ENCODE measurements at places on chromosomes 5 and 9.

- no peak for DNase-seq
Measured at GRCh38 chr9:14993901-14994554, 83.8 kb upstream of the FREM1 start.

DNA sequence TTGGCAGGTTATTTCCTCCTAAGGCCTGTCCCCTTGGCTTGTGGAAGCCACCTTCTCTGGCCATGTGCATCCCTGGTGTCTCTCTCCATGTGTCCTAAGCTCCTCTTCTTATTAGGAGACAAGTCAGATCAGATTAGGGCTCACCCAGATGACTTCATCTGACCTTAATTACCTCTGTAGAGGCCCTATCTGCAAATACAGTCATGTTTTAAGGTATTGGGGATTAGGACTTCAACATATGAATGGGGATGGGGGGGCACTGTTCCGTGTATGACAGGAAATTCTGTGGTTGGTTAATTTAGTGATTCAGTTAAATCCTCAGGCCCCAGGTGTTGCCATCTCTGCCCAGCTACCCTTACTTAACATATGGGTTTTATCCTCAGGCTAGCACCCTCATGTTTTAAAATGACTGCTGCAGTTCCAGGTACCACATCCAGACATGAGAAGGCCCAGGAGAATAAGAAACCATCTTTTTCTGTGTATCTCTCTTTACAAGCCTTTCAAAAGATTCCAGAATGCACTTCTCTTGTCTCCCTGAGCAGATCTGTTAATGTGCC, 51.9 kb upstream of the RAI14 start:
- DNase-seq = no peak

DNA sequence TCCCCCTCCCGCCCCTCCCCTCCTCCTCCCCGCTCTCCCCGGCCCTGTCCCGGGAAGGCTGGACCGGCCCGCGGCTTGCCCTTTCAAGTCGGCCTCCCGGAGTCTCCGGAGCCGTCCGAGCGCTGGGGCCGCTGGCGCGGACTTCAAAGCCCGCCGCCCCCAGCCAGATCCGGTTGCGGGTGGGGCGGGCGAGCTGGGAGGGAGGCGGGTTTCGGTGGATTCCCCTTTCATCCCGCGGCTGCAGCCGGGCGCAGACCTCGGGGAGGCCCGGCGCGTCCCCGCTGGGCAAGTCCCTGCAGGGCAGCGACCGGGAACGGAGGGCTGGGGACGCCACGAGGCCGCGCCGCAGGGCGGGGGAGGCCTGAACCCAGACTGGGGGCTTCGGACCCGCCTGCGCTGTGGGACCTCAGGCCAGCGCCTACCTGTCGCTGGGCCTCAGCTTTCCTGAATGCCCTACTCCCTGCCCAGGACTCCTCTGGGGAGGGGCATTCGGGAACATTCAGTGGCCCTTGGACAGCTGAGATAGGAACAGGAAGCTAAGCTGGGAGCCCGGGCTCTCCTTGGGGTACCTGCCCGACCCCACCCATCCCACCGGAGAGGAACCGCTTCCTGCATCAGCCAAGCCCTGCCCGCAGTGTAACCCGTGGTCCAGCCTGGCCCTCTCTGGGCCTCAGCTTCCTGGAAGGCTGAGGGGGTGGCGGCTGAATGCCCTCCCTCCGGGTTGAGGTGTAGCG, 23.4 kb downstream of the C9orf50 start:
- DNase-seq = no peak

- no peak for DNase-seq
Measured at GRCh38 chr9:124840300-124840833, 12.9 kb upstream of the WDR38 start.

GRCh38 chr9:18606846-18607245, 132.9 kb downstream of the ADAMTSL1 start:
- DNase-seq = no peak

GRCh38 chr5:20020247-20020646, 32.2 kb upstream of the CDH18 start:
- no peak for DNase-seq

GRCh38 chr9:89036383-89036782, 45.1 kb downstream of the S1PR3 start:
- DNase-seq = no peak

DNA sequence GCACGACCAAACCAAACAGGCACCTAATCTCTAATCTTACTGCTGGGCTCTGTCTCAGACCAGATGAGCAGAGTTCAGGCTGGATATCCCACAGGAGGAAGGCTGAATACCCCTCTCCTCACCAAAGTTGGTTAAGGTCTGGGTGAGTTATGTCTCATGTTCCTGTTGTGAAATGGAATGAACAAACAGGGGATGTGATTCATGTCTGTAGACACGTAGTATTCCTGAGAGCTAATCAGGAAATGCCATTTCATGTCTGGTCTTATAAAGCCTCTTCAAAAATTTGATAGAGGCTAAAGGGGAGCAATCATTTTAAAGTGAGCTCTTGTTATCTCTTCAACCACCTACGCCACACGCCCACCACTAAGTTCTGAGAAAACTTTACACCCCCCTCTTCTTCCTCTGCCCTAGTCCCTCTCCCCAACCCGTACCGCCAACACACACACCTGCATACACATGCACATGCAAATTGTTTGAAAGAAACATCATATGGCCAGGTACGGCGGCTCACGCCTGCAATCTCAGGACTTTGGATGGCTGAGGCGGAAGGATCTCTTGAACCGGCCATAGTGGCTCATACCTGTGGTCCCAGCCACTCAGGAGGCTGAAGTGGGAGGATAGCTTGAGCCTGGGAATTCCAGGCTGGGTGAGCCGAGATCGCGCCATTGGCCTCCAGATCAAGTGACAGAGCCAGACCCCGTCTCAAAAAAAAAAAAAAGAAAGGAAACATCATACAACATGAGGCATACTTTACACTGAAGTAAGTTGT, 69.8 kb upstream of the RAI14 start:
- no peak for DNase-seq

GRCh38 chr9:137802521-137803243, 74.9 kb upstream of the CACNA1B start:
- no peak for DNase-seq

- DNase-seq = no peak
Measured at GRCh38 chr5:11248966-11249365, 487.9 kb upstream of the DAP start.

DNA sequence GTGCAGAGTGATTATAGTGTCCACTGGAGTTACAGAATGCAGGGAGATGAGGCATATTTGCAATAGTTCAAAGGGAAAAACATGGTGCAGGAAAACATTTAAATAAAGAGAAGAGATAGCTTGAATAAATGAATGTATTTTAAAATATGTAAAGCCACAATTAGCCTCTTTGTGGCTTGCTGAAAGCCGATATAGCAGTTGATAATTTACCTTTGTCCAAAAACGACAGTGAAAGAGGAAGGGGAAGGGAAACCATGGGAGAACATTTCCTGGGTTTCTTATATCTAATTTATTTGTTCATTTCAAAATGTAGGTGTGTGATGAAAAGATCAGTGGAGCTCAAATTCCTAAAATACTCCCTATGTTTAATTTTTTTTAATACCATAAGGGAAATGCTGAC, 156.1 kb downstream of the DENND1A start:
- DNase-seq = no peak

DNA sequence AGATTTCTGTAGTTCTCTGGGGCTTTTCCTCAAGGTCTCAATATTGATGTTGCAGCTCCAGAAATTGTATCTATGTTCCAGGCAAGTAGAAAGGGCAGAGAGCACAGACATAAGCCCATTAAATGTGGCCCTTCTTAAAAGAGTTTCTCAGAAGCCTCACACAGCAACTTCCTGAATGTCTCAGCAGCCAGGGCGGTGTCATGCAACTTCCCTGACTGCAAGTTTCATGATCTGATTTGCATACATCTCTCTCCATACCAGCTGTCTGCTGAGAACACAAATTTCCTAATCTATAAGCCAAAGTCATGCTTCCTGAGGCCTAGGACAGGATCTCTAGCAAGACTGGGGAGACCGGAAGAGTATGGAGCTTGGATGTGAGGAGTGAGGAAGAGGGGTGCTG, 13.0 kb downstream of the RGS7BP start:
- no peak for DNase-seq

DNA sequence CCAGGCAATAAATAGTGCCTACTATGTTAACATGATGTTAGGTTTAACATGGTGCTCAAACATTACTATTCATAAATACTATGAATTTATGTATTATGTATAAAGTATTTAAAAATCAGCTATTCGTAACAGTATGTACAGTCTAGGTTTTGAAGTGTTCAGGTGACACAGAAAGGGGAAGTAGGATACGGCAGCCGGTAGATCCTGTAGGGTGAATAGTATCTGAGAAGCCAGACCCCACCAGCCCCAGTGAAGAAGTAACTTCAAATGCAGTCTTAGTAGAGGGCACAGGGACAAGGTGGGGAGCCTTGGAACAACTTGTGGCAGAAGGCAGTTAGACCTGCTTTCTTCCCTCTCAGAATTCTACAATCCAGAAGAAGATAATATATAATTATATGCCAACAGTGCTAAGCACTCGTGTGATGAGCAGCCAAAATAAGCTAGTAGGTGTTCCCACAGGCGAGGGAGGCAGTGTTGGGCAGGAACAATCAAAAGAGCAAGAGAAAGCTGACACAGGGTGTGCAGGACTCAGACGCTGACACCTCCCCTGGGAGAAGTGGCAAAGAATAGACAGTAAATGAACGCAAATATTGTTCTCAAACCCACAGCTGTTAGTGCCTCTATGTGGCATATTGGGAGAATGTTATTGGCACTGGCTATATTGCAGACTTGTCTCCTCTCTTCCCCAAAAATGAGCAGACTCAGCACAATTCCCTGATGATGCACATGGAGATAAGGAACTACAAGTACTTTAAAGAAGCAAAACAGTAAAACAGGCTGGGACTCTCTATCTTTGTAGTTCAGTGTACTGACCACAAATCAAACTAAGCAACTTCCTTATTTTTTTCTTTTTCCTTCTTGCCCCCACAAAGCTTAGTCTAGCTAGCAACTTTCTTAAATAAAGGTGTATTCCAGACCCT, 4.6 kb downstream of the ZNF367 start:
- no peak for DNase-seq

DNA sequence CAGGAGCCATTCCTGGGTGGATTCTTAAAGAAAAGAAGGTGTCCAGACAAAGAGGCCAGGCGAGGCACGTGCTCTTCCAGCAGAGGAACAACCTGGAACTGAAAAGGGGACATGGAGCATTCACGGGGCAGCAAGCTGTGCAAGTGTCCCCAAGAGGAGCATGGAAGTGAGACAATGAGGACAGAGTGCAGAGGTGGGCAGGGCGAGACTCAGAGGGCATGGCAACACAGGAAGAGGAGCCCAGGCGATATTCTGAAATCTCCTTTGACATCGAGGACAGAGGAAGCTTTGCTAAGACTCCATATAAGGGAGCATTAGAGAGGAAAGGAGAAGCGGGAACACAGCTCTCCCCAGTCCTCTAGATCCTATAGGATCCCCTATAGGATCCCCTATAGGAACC, 29.4 kb upstream of the SPATA31E1 start:
- no peak for DNase-seq

- DNase-seq = no peak
Measured at GRCh38 chr9:93278144-93278543, 94.2 kb downstream of the WNK2 start.

GRCh38 chr9:81083067-81083466, 606.3 kb downstream of the TLE1 start:
- no peak for DNase-seq

DNA sequence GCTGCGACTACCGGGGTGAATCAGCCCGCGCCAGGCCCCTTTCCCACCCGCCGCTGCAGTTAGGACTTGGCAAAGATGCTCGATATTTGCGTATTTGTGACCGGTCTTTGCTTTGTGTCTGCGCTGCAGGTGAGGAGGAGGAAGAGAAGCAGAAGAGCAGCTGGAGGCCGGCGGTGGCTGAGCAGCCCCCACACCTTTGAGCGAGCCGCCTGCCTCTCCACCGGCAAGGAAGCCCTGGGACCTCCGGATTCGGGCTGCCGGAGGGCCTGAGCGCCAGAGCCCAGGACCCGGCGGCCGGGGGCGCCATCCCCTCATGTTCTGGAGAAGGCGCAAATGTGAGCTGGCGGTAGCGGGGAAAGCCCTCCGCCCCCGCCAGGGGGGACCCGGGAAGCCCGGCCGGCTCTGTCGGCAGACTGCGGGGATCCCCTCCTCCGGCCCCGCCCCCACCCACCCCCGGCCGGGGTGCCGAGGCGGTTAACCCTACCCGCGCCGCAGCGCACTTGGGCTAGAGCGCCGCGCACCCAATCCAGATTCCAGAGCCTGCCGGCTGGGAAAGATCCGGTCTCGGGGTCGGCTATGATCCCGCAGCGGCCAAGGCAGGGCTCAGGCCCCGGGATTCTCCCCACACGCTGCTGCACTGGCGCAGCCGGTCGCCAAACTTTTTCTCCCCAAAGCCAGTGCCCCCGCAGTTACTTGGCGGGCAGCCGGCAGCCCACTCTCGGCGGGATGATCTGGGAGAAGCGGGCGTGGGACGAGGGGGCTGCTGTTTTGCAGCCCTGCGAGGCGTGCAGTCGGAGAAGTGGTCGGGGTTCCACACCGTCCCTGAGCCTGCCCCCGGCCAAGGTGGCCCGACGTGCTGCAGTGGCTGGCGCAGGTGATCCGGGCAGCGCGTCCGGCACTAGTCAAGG, 800 bp upstream of the KCNN2 start:
- peak; percentile 48 for DNase-seq
